Cortex of kidney (tissue), 1 donor: ENCODE measurements at places on chromosomes 5 and 9.

GRCh38 chr9:107348836-107349235 lies 65.8 kb downstream of the RAD23B start:
- DNase-seq, result no peak

- DNase-seq, result no peak
These were observed 200.5 kb upstream of the GAS1 start for GRCh38 chr9:87147839-87148238.

DNA sequence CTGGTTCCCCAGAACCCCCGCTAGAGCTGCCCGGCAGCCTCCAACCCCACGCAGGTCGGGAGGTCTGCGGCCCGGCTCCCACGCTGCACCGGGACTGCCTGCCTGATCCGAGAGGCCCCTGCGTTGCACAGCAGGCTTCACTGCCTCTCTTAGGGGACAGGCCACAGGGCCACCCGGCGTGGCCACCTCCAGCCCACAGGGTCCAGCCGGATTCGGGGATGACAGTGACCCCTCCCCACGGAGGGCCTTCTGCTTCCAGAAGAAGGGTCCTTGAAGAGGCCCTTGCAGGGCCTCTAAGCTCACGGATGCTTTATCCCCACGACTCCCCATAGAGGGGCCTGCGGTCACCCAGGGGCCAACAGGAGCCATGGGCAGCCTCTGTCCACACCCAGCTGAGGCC lies 66.1 kb upstream of the PPP1R26 start:
- no peak for DNase-seq

DNA sequence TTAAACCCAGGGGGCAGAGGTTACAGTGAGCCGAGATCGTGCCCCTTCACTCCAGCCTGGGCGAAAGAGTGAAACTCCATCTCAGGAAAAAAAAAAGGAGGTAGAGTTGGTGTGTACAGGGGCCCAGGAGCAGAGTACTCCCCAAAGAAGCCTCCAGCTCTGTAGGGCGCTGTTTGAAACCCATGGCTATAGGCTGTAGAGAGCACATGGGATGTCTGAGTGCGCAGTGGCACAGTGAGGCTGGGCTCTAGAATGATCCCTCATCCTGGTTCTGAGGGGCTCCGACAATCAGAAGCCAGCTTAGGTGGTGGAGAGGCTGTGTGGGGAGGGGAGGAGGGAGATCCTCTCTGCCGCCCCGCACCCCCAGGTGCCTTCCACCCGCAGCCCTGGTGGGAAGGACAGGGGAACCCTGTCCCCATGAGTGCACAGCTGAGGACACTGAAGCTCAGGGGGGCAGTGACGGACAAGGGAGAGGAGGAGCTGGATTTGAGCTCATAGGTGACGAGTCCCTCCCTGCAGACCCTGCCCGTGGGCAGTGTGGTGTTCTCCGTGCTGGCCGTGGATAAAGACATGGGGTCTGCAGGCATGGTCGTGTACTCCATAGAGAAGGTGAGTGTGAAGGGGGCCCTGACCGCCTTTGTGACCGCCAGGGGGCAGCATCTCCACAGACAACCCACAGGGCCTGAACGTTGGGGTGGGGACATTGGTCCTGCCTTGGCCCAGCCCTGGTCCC lies 24.6 kb downstream of the CDHR2 start:
- DNase-seq, result no peak

DNA sequence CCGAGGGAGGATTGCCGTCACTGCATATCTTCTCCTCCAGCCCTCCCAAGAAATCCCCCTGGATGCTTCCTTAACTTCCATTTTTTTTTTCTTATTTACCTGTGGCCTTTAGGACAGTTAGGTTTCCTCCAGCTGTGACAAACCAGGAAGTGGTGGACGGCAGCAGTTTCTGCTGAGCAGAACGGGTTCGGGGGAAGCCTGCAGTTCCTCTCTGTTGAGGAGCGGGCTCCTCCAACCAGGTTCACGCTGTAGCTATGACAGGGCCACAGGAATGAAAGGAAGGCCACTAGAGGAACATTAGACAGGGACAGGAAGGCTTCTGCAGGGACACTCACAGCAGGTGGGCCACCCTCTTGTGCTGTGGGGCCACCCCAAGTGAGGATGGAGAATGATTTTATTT lies 76.7 kb upstream of the SYK start:
- no peak for DNase-seq

DNA sequence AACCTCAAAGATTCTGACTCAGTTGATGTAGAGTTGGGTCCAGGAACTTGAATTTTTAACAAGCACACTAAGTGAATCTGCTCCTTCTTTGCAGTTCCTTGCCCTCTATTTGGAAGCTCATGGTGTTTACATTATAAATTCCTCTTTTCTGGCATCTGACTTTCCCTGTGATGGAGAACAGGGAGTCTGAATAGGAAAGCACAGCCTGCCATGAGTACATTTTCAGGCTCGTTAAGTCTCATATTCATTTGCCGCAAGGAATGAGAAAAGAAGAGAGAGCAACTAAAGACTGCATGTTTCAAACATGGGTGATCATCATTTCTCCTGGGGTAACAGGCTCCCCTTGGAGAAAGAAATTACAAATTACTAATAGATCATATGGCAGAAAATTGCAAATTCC lies 468.1 kb upstream of the DMAC1 start:
- no peak for DNase-seq

DNA sequence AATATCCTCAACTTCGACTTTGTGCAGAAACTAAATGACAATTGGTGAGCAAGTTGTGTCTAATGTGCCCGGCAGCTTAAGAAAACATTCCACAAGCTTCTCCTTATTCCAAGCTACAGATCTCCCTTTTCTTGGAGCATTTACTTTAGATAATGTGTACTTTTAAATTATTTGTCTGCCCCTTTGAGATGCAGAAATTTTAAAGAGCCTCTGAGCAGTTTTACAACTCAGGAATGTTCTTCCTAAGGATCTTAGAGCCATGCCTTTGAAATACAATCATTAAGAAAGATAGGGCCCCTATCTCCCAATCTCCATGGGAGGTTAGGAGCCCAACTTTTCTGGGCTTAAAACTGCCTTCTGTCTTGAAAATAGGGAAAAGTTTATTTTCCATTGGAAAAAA lies 723.7 kb upstream of the COX7C start:
- DNase-seq, result no peak

DNA sequence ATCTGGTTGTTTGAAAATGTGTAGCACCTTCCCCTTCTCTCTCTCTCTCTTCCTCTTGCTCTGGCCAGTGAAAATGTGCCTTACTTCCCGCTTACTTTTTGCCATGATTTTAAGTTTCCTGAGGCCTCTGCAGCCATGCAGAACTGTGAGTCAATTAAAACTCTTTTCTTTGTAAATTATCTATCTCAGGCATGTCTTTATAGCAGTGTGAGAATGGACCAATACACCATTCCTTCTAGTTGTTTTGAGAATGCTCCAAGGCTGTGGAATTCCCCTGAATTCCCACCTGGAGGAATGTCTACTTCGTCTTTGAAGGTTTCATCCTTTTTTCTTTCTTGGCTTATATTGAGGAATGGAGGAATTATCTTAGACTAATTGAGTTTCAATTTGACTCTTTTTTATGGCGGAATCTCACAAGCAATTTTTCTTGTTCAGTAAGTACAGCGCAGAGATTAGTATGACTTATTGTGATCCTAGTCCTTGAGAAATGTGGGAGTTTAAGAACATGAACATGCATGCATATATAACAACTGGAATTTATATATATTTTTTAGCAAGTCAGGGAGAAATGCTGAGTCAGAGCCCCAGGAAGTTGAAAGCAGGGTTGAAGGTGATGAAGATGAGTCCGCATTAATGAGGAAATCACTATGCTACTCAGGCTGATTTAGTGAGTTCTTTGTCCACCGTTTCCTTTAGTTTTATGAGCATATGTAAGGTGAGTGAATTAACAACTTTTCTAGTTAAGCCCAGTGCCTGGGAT lies 488.1 kb upstream of the ADAMTS16 start:
- DNase-seq, result no peak

DNA sequence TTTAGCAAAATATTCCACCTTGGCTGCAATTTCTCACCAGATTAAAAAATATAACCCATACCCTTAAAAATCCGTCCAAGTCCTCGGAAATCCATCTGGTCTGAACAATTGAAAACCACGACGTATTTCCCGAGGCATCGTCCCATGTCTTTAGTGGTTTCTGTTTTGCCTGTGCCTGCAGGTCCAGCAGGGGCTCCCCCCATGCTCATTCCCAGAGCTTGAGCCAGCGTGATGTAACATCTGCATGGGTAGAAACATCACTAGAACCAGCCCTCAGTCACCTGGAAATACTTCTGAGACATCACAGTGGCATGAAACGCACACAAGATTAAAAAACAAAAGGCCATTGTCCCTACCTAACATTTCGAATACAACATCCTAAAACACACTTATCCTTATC lies 114.0 kb downstream of the DNAH5 start:
- no peak for DNase-seq

GRCh38 chr5:15834596-15835245 lies 334.7 kb downstream of the FBXL7 start:
- no peak for DNase-seq

DNA sequence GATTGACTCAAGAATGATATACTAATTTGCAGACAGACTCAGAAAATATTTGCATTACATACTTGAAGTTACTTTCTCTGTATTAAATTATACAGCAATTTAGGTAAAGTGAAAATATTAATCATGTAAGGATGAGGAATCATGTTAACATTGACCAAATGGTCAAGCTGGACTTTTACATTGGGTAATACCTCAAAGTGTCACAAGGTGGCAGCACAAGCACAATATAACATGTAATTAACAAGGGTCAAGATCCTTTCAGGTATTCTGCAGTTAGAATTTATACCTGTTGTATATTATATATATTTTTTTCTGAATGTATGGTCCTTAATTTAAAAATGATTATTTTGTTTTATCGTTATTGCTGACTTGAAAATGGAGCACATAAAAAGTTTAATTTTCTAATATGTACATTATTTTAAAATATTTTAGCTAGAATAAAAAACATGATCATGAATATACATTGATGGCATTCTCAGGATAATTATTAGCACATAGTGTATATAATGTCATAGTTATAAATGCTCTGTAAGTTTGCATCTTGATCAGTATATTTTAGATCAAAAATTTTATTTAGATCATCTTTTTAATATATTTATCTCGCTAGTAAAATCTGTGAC lies 8.6 kb downstream of the HAPLN1 start:
- DNase-seq, result no peak

- DNase-seq, result no peak
These were observed 14.7 kb upstream of the TDRD7 start for GRCh38 chr9:97397220-97397619.

- DNase-seq, result no peak
These were observed 41.1 kb downstream of the ERBIN start for GRCh38 chr5:65967288-65968066.

DNA sequence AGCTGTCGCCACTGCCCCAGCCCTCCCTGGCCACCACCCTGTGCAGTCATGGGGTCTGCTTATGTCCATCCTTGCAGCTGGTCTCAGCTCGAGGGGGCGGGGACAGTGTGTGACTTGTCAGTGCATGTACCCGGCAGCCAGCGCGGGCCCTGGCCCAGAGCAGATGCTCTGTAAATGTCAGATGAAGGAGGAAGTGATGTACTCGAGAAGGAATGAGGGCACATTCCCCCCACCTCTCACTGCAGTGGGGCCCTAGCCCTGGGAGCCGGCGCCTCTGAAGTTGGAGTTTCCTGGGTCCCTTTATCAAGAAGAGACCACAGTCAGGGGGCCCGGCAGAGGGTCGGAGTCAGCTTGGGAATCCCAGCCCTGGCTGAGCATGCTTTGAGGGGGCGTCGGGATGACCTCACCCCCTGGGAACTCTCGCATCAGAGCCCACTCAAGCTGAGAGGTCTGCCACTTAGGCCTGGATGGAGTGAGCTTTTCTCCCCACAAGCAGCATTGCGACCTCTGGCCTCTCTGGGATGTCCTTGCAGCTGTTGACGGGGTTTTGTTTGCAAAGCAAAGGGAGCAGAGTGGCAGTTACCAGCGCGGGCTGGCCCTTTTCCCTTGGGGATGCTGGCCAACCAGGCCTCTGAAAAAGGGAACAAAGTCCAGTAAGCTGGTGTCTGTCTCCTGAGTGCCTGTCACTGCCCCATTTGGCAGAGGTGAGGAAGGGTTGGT lies 19.0 kb downstream of the NEURL1B start:
- no peak for DNase-seq

DNA sequence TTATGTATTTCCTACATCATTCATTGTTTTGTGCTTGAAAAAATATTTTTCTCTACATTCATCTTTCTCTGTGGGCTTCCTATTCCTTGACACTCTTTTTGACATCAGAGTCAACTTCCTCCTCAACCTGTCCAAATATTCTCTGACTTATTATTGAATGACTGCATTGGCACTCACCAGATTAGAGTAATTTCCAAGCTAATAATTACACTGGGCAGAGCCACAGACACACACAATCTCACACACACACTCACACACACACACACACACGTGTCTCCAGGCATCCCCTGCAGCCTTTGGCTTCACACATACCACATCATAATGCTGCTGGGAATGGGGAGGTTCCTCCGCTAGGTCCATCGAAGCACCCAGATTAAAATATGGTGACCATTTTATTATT lies 184.5 kb downstream of the SYK start:
- DNase-seq, result no peak

GRCh38 chr9:96553070-96553469 lies 66.6 kb downstream of the CDC14B start:
- DNase-seq, result no peak

GRCh38 chr9:73515216-73515615 lies 363.6 kb downstream of the ANXA1 start:
- no peak for DNase-seq

GRCh38 chr5:107121793-107122519 lies 548.8 kb downstream of the EFNA5 start:
- no peak for DNase-seq
